ENCODE measurements at places on chromosomes 7 and 10.

DNA sequence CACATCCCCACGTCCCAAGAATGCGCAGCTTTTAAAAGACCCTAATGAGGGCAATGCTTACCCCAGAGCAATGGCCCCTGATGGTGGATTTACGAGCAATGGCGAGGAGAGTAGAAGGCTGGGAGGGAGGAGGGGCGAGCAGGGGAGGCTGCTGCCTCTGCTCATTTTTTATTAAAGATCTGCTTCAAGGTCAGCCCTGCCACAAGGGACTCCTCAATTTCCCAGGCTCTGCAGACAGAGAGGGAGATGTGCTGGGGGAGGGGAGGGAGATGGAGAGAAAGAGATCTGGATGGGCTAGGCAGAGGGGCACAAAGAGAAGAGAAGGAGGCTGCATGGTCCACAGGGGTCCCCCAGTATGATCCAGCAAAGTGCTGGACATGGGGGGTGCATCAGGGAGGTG is 7.8 kb upstream of the SRRM3 start:
- DNase-seq = no peak

GRCh38 chr10:109823196-109823595 is 100.1 kb downstream of the XPNPEP1 start:
- no peak for DNase-seq

GRCh38 chr10:112801004-112801403 is 149.0 kb upstream of the TCF7L2 start:
- no peak for DNase-seq

- peak; percentile 70 for DNase-seq
These were observed 51.6 kb downstream of the PRLHR start for GRCh38 chr10:118543714-118544400.

- DNase-seq = no peak
These were observed 148.7 kb downstream of the BICC1 start for GRCh38 chr10:58661336-58661735.

- no peak for DNase-seq
These were observed 128.4 kb upstream of the NPVF start for GRCh38 chr7:25356534-25357151.
